ENCODE measurements at places on chromosomes 11 and 22. TPM values are rescaled to one million over a fixed set of nuclear protein-coding genes. Genes with fewer than 3 reads are reported as not detected.

Gene OR5B21
- not detected for total RNA-seq

Gene GRAP2
- total RNA-seq, result not detected

Gene OR8J1
- total RNA-seq, result not detected

Gene FOLH1
- 0.56 TPM for total RNA-seq

Gene CHRM1
- total RNA-seq, result not detected

Gene ELP4
- 18.6 TPM for total RNA-seq

Gene PISD
- 46.0 TPM for total RNA-seq

Gene WNT11
- not detected for total RNA-seq

Gene USP2
- 8.5 TPM for total RNA-seq

- no peak overlapping the region for H3K4me3 ChIP-seq
- no peaks in the 10 kb centered on the region for H3K4me1 ChIP-seq
- H3K36me3 ChIP-seq, result peaks cover 11% of the 10 kb centered on the region
- DNase-seq, result no peak
These were observed 56.4 kb downstream of the CEP164 start for GRCh38 chr11:117384045-117384444.

DNA sequence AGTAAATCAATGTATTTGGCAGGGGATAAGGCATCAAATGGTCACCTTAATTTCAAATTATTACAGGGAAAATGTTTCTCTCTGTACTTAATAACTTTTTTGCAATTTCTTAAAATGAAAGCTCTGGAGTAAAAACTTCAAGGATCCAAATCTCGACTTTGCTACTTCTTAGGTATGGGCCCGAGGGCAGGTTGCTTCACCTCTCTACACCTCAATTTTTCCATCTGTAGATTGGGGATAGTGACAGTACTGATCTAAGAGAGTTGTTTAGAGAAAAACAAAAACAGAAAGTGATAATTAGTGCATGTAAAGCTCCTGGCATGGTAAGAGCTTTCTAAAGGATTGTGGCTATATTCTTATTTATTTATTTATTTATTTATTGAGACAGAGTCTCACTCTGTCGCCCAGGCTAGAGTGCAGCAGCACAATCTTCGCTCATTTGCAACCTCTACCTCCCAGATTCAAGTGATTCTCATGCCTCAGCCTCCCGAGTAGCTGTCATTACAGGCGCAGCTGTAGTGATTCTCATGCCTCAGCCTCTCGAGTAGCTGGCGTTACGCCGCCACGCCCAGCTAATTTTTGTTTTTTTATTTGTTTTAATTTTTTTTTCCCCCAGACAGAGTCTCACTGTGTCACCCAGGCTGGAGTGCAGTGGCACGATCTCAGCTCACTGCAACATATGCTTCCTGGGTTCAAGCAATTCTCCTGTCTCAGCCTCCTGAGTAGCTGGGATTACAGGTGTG, 2.3 kb upstream of the TFIP11 start:
- no peak for DNase-seq
- H3K4me1 ChIP-seq, result no peaks in the 10 kb centered on the region
- H3K27ac ChIP-seq, result no peak overlapping the region
- no peak overlapping the region for H3K4me3 ChIP-seq
- peaks cover 5% of the 10 kb centered on the region for H3K36me3 ChIP-seq
- no peaks in the 10 kb centered on the region for H3K27me3 ChIP-seq

DNA sequence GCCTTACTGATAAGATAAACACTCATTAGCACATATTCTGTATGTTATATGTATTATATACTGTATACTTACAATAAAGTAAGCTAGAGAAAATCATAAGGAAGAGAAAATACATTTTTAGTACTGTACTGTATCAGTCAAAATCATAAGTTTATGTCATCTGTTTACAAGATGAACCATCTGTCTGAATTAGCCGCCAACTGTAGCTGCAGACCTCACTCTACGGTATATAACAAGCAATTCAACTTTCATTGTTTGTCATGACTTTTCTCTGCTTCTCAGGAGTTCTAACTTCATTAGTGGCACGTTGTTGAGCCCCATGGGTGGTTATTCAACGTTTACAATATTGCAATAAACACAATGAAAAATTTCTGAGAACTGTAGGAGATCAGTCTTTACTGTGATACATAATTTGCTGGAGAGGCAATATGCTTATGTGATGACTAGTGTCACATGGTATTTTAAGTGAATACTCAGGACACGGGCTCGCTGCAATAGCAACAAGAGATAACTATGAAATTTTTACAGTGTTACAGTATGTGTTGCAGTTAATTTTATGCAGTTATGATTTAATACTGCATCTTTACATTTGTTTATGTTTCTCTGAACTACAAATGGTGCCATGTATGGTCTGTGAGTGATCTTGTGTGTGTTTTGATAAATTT, 132.2 kb upstream of the CTSC start:
- DNase-seq, result no peak
- no peaks in the 10 kb centered on the region for H3K4me1 ChIP-seq
- no peak overlapping the region for H3K27ac ChIP-seq
- no peaks in the 10 kb centered on the region for H3K27me3 ChIP-seq
- no peak overlapping the region for H3K4me3 ChIP-seq

GRCh38 chr11:134542401-134543165, 130.5 kb upstream of the B3GAT1 start:
- H3K36me3 ChIP-seq, result no peaks in the 10 kb centered on the region
- H3K27me3 ChIP-seq, result no peaks in the 10 kb centered on the region
- H3K27ac ChIP-seq, result no peak overlapping the region
- no peak overlapping the region for H3K4me3 ChIP-seq
- H3K4me1 ChIP-seq, result no peaks in the 10 kb centered on the region

DNA sequence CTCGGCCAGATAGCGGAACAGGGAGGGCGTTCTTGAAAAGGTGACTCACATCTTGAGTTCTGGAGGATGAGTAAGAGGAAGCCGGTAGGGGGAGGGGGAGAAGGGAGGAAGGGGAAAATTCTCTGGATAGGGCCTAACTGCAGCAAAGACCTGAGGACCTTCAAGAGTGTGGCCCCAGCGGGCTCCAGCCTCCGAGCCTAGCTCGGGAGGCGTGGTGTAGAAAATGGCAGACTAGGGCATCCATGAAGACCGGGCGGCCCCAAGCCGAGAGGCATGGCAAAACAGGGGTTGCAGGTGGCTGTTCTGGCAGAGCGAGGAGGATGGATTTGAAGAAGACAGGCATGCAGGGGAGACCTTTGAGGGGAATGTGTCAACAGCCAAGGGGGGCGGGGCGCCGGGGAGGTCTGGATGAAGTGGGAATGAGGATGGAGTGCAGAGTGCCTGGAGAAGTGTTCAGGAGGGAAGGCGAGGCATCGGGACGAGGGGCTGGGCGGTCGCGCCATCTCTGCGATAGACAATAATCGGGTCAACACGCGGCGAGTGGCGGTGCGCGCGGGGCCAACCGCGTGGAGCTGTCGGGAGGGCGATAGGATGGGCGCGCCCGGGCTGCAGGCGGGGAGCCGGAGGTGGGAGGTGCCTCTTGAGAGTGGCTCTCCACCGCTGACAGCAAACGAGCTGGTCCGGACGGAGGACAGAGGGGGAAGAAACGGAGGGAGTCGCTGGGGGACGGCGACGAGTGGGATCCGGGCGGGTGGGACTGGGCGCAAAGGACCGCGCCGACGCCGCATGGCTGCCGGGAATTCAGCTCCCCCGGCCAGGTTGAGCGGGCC, 40.0 kb upstream of the CREB3L1 start:
- peak overlapping the region; percentile 52 for H3K4me3 ChIP-seq
- H3K4me1 ChIP-seq, result peaks cover 9% of the 10 kb centered on the region
- H3K27ac ChIP-seq, result no peak overlapping the region
- DNase-seq, result peak; percentile 61

GRCh38 chr11:113393501-113393985, 6.0 kb downstream of the ANKK1 start:
- H3K4me3 ChIP-seq, result no peak overlapping the region
- peaks cover 4% of the 10 kb centered on the region for H3K4me1 ChIP-seq
- DNase-seq, result no peak
- H3K27ac ChIP-seq, result no peak overlapping the region
- H3K27me3 ChIP-seq, result no peaks in the 10 kb centered on the region

GRCh38 chr11:35158701-35159510, 19.9 kb downstream of the CD44 start:
- H3K4me1 ChIP-seq, result peaks cover 5% of the 10 kb centered on the region
- H3K27ac ChIP-seq, result no peak overlapping the region
- H3K36me3 ChIP-seq, result no peaks in the 10 kb centered on the region

GRCh38 chr11:118212781-118213191, 12.0 kb downstream of the JAML start:
- no peaks in the 10 kb centered on the region for H3K36me3 ChIP-seq
- H3K27me3 ChIP-seq, result no peaks in the 10 kb centered on the region
- DNase-seq, result no peak
- H3K27ac ChIP-seq, result no peak overlapping the region
- peaks cover 6% of the 10 kb centered on the region for H3K4me1 ChIP-seq
- H3K4me3 ChIP-seq, result no peak overlapping the region

GRCh38 chr11:66242095-66242765, 26.2 kb upstream of the RAB1B start:
- no peak for DNase-seq
- no peaks in the 10 kb centered on the region for H3K36me3 ChIP-seq
- H3K4me1 ChIP-seq, result no peaks in the 10 kb centered on the region
- H3K27me3 ChIP-seq, result no peaks in the 10 kb centered on the region
- H3K27ac ChIP-seq, result no peak overlapping the region
- no peak overlapping the region for H3K4me3 ChIP-seq

GRCh38 chr11:86176165-86176884, 68.2 kb upstream of the EED start:
- DNase-seq, result no peak
- H3K4me3 ChIP-seq, result no peak overlapping the region
- no peak overlapping the region for H3K27ac ChIP-seq
- no peaks in the 10 kb centered on the region for H3K27me3 ChIP-seq

- H3K36me3 ChIP-seq, result no peaks in the 10 kb centered on the region
- H3K27me3 ChIP-seq, result no peaks in the 10 kb centered on the region
- no peak overlapping the region for H3K27ac ChIP-seq
- H3K4me3 ChIP-seq, result no peak overlapping the region
- DNase-seq, result no peak
These were observed 26.7 kb downstream of the INTS4 start for GRCh38 chr11:77967753-77968152.

- H3K27me3 ChIP-seq, result peaks cover 88% of the 10 kb centered on the region
- H3K4me1 ChIP-seq, result peaks cover 51% of the 10 kb centered on the region
- no peak overlapping the region for H3K4me3 ChIP-seq
These were observed 10.2 kb upstream of the PAX6 start for GRCh38 chr11:31821235-31821764.

DNA sequence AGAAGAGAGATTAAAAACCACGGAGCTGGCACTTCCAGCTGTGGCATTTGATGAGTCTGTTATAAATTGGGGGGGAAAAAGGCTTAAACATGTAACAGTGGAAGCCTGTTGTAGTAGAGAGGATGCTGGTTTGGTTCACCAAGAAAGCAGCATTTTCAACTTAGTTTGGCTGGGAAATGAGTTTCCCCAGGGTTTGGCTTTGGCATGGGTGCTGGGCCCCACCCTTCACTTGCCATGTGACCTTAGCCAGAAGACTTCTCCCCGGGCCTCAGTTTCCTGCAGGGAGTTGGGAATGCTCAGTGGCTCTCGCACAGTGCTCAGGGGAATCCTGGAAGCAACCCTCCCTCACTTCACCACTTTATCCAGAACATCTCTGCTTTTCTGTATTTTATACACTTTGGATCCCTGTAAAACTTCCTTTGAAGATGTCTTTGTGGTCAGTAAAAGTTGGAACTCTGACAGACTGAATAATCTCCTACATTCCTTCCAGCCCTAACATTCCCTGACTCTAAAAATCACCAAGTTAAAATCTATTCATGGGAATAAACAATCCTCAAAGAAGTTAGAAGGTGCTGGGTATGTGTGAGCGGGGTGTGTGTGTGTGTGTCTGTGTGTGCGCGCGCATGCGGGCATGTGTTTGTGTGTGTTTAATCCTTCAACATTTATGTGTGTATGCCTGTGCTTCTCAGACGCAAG, 166.0 kb downstream of the TENM4 start:
- no peak for DNase-seq
- H3K4me1 ChIP-seq, result no peaks in the 10 kb centered on the region
- no peak overlapping the region for H3K4me3 ChIP-seq
- no peaks in the 10 kb centered on the region for H3K27me3 ChIP-seq

DNA sequence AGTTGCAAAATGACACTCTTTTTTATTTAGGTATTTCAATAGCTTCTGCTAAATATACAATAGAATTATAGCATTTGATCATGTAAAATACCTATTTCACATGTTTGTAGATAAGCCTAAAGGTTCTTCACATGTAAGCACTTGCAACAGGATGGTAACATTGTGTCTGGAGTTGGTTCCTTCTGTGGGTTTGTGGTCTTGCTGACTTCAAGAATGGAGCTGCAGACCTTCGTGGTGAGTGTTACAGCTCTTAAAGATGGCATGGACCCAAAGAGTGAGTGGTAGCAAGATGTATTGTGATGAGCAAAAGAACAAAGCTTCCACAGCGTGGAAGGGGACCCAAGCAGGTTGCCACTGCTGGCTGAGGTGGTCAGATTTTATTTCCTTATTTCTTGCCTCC, 246.4 kb upstream of the PDGFD start:
- H3K36me3 ChIP-seq, result no peaks in the 10 kb centered on the region
- H3K27me3 ChIP-seq, result no peaks in the 10 kb centered on the region
- DNase-seq, result no peak
- H3K4me1 ChIP-seq, result no peaks in the 10 kb centered on the region
- no peak overlapping the region for H3K4me3 ChIP-seq
- no peak overlapping the region for H3K27ac ChIP-seq

DNA sequence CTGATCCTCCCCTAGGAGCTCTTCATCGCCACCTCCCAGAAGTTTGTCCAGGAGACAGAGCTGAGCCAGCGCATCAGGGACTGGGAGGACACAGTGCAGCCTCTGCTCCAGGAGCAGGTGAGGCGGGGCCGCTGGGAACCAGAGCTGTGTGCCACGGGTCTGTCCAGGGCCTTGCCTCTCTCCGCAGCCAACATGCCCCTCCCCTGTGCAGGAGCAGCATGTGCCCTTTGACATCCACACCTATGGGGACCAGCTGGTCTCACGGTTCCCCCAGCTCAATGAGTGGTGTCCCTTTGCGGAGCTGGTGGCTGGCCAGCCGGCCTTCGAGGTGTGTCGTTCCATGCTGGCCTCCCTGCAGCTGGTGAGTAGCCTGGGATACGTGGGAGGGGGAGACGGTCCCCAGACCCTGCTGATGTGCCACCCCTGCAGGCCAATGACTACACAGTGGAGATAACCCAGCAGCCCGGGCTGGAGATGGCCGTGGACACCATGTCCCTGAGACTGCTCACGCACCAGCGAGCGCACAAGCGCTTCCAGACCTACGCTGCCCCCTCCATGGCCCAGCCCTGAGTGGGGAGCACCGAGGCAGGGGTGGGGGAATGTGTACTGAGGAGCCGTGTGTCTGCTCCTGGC, 2.5 kb downstream of the SCO2 start:
- no peak overlapping the region for H3K27ac ChIP-seq
- no peak for DNase-seq
